CD4-positive, alpha-beta T cell treated with Interleukin-10 for 1 hour (primary cell): ENCODE measurements at places on chromosomes 7 and 10.

DNA sequence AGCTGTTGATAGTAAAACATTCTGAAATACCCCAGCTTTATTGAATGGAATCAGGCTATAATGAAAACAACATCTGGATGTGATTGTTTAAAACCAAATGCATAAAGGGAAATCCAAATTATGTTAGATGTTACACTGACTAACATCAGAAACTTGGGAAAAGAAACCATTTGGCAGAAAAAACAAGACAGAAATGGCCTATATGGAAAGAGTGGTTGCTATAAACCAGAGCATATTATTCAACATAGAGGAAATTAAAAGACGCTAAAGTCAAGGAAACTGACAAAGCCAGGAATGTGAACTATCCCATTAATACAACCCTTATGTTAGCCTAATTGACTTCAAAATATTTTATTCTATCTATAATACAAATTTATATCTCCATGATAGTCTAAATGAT is 53.0 kb upstream of the CABCOCO1 start:
- no peak for DNase-seq

- DNase-seq, result no peak
Measured at GRCh38 chr10:129277084-129277483, 190.0 kb upstream of the MGMT start.

GRCh38 chr7:155512246-155512887 is 34.0 kb downstream of the CNPY1 start:
- DNase-seq, result no peak

- no peak for DNase-seq
Measured at GRCh38 chr10:278707-279106, 143.5 kb downstream of the ZMYND11 start.

DNA sequence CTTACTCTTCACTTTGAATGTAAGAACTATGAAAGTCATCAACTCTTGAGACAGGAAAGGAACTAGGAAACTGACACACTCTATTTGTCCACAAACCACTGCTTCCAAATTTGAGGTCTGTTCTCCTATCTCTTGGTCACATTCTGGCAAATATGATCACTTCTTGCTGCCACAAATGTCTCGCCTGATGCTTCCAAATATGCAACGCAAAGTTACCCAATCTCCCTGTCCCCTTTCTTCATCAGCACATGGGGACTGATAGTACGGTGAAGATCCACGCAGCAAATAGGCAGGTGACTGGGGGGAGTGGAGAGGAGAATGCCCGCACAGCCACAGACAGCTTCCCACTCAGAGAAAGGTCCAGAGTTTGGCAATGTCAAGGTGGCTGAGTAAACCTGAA is 92.6 kb upstream of the TCF7L2 start:
- DNase-seq, result no peak

GRCh38 chr7:3649678-3650440 is 348.8 kb downstream of the SDK1 start:
- DNase-seq, result no peak

GRCh38 chr7:116731023-116731395 is 59.0 kb downstream of the MET start:
- no peak for DNase-seq

GRCh38 chr10:24448351-24448999 is 239.5 kb downstream of the KIAA1217 start:
- no peak for DNase-seq

- DNase-seq, result no peak
Measured at GRCh38 chr10:75974080-75974479, 542.7 kb downstream of the LRMDA start.

DNA sequence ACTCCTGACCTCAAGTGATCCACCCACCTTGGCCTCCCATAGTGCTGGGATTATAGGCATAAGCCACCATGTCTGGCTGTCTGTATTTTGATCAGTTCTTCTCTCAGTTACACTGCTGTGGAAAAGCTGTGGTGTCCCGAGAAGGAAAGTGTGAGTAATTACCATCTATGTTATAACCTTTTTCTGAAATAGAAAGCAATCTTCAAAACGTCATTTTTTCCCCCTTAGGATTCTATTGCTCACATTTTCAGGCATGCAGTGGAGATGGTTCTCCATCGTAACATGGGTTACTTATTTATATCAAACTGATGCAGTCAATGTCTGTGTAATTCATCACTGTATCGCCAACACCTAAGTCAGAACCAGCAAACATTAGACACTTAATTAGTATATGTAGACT is 103.5 kb upstream of the FAM3C start:
- no peak for DNase-seq

- DNase-seq, result no peak
Measured at GRCh38 chr7:29839302-29839701, 33.0 kb downstream of the WIPF3 start.

GRCh38 chr7:92158660-92159575 is 20.0 kb downstream of the LRRD1 start:
- DNase-seq, result no peak

- DNase-seq, result no peak
Measured at GRCh38 chr7:137164251-137164650, 179.3 kb downstream of the PTN start.

DNA sequence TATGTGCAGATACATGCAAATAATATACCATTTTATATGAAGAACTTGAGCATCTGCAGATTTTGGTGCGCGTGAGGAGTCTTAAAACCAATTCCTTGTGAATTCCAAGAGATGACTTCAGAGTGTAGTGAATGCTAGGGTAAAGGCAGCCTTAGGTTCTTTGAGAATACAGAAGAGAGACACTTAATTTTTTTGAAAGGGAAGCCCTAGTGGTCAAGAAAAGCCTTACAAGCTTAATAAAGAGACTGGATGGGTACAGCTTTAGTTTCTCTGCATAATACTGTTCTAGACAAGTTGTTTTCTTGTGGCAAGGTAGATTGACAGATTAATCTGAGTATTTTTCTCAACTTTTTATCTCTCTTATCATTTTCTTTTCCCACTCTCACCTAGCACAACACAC is 636.5 kb downstream of the DNAJB9 start:
- DNase-seq, result no peak

DNA sequence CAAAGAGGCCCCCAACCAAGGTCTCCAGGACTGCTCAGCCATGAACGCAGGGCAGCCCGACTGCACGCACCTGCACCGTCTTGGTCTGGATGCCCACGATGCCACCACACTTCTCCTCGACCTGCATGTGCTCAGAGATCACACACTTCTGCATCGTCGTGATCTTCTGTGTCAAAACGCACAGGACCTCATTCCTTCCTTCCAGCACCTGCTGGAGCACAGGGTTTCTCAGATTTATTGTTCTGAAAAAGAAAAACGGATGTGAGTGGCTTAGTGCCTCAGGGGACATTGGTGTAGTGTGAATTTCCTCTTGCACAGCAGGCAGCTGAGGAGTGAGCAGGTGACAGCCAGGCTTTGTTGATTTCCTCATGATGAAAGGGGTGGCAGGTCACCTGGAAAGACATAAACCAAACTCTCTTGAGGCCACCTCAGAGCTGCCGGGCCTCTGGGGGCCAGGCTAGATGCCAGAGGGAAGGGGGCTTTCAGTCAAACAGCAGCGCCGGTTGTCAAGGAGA is 38.2 kb downstream of the GSDME start:
- no peak for DNase-seq

DNA sequence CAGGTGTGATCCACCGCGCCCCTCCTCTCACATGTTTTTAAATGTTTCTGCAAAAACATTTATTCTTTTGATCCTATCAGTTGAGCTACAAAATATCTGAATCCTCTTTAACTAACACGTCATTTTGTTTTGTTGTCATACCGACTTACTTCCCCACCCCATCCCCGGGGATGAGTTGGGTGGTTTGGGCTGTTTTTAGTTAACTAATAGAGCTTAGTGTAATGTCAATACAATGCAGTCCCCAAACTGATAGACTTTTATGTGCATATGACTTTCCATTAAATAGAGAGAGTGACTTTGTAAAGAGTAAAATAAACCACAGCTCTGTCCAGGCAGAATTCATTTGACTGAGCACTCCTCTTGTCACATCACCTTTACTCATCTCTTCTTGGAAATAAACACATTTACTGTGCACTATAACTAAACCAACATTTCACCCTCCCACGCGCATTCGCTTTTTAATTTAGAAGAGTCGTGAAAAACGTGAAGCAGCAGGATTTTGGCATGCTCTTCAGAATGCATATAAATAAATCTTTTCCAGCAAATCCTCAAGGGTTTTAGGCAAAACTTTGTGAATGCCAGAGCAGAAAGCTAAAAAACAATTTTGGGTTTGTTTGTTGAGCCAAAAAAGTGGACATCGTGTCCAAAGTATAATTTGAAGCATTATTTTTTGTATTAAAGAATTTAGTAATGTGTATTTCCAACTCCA is 187.4 kb upstream of the MGMT start:
- DNase-seq, result no peak

DNA sequence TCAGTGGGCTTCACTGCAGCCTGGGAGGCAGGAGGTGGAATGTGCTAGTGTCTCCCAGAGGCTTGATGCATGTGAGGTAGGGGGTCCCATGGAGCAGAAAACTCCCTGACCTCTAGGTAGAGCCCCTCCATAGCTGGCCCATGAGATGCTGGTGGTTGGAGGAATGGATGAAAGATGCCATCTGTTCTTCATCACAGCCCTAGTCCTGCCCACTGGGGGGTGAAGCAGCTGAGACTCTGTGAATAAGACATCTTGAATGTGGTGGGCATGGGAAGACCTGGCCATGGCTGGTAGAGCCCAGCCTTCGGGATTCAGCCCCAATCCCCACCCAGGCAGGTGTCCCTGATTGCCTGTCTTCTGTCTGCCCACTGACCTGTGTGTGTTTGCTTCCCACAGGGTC is 92.5 kb downstream of the COL13A1 start:
- DNase-seq, result no peak

DNA sequence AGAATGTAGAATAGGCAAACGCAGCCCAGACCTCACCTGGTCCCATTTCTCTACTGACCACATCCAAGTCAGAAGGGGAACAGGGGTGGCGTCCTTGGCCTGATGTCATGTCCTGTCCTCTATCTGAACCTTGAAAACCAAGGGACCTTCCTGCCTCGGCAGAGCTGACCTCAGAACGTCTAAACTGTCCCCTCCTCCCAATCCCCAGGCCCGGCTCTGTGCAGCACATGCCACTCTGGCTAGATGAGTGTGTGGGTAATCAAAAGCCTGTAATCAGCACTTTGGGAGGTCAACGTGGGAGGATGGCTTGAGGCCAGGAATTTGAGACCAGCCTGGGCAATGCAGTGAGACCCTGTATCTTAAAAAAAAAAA is 46.5 kb upstream of the ZNF479 start:
- no peak for DNase-seq

- no peak for DNase-seq
Measured at GRCh38 chr7:12549106-12549505, 21.4 kb upstream of the SCIN start.

- peak; percentile 15 for DNase-seq
Measured at GRCh38 chr10:6838118-6838517, 258.0 kb upstream of the PRKCQ start.

DNA sequence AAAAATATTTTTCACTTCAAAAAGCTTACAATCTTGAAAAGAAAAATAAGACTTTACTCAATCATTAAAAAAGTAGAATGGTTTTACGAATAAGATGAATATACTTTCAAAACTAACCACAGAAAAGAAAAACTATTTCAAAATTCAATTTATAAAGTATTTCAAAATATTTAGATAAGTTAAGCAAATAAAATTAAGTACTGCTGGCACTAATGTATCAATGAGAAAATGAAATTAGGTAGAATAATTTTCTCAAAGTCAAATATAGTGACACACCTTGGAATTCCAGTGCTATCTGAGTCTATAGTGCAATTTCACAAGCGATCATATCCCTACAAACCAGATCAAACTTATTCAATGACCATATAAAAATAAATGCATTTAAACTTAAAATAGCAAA is 109.8 kb upstream of the SEMA3A start:
- DNase-seq, result no peak

GRCh38 chr10:118979661-118980060 is 49.9 kb upstream of the NANOS1 start:
- DNase-seq, result no peak

- no peak for DNase-seq
Measured at GRCh38 chr10:54904833-54905232, 103.8 kb upstream of the PCDH15 start.
